ENCODE measurements at places on chromosomes 3 and 15. TPM values are rescaled to one million over a fixed set of nuclear protein-coding genes. Genes with fewer than 3 reads are reported as not detected.

RASGRP1 gene
- total RNA-seq, result 6.2 TPM

SLC28A1 gene
- under 0.01 TPM for total RNA-seq

FBXO40 gene
- total RNA-seq, result not detected

IGF2BP2 gene
- 36.1 TPM for total RNA-seq

GP5 gene
- 1.1 TPM for total RNA-seq

EFCC1 gene
- total RNA-seq, result under 0.01 TPM

FGD5 gene
- 0.85 TPM for total RNA-seq

MESP2 gene
- total RNA-seq, result 0.77 TPM

CEP19 gene
- 5.1 TPM for total RNA-seq

KPNA4 gene
- total RNA-seq, result 49.8 TPM

KLF15 gene
- total RNA-seq, result 0.38 TPM

KBTBD8 gene
- 6.3 TPM for total RNA-seq

ITIH4 gene
- 2.3 TPM for total RNA-seq

ZNF80 gene
- total RNA-seq, result not detected

PLA1A gene
- total RNA-seq, result not detected

DUOXA2 gene
- total RNA-seq, result not detected

ROPN1B gene
- not detected for total RNA-seq

SLC7A14 gene
- 1.2 TPM for total RNA-seq

WDR49 gene
- under 0.01 TPM for total RNA-seq

IFT57 gene
- total RNA-seq, result 44.3 TPM

SKOR1 gene
- total RNA-seq, result under 0.01 TPM

DISP2 gene
- under 0.01 TPM for total RNA-seq

GOLGA8K gene
- not detected for total RNA-seq

GOLGA6L6 gene
- total RNA-seq, result not detected

ANKRD63 gene
- not detected for total RNA-seq

LRRC31 gene
- total RNA-seq, result not detected

SLC22A13 gene
- total RNA-seq, result 0.58 TPM

GLDN gene
- total RNA-seq, result 1.2 TPM

NEK11 gene
- total RNA-seq, result 7.6 TPM

STXBP5L gene
- under 0.01 TPM for total RNA-seq

All from regular cardiac myocyte (primary cell).